ENCODE measurements at places on chromosomes 11 and 22.

DNA sequence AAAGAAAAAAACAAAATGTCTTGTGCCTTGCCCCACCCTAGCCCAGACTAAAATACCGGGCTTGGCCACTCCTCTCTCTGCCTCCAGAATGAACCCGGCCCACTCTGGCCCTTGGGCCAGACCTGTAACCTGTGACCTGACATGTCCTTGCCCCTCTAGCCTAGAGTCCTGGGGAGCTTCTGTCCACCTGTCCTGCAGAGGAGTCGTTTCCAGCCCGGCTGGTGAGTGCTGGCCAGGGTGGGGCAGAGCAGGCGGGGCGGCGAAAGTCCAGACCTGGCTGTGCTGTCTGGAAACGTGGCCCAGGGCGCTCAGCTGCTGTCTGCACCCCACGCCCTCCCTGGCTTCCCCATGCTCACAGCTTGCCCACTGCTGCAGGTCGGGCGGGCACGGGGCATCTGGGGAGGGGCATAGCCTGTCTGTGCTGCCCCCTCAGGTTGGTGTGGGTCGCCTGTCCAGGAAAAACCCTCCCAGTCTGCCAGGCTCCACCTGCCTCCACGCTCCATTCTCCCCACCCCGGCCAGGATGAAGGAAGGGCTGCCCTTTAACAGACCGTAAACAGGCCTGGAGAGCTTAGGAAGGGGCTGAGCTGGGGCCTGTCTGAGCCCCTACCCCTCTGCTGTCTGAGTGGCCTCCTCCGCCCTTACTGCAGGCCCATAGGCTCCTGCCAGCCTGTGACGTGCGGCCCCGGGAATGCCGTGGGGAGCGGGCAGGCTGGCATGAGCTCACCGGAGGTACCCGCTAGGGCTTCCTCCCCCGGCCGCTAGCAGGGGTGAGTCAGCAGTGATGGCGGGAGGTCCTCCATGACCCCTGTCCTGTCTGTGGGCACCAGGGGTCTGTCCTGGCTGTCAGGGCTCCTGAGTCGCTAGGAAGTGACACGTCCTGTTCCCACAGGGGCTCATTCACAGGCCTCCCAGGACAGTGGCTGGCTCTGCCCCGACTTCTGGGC, 1.9 kb downstream of the CD151 start:
- DNase-seq: no peak

- no peak for DNase-seq
Observed at GRCh38 chr11:14727215-14727614, 83.6 kb downstream of the PDE3B start.

- DNase-seq: no peak
Observed at GRCh38 chr22:50102946-50103345, 13.1 kb downstream of the MOV10L1 start.

DNA sequence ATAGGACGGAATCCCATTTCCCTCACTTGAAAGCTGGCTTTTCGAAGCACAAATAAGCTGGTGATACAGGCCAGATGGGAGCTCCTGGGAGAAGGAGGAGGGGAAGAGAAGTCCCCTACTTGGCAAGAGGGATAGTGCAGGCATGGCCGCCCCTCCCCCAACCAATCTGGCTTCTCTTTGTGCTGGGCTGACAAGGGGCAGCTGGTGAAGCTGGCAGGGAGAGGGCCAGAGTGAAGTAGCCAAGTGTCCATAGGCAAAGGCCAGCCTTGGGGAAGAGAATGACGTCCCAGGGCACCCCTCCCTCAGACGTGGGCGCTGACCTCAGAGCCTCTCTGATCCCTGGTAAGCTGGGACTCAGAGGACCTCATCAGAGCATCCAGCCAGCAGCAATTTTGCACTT, 78.7 kb upstream of the GRAMD1B start:
- DNase-seq: no peak

- no peak for DNase-seq
Observed at GRCh38 chr22:46000081-46001027, 23.4 kb upstream of the WNT7B start.

DNA sequence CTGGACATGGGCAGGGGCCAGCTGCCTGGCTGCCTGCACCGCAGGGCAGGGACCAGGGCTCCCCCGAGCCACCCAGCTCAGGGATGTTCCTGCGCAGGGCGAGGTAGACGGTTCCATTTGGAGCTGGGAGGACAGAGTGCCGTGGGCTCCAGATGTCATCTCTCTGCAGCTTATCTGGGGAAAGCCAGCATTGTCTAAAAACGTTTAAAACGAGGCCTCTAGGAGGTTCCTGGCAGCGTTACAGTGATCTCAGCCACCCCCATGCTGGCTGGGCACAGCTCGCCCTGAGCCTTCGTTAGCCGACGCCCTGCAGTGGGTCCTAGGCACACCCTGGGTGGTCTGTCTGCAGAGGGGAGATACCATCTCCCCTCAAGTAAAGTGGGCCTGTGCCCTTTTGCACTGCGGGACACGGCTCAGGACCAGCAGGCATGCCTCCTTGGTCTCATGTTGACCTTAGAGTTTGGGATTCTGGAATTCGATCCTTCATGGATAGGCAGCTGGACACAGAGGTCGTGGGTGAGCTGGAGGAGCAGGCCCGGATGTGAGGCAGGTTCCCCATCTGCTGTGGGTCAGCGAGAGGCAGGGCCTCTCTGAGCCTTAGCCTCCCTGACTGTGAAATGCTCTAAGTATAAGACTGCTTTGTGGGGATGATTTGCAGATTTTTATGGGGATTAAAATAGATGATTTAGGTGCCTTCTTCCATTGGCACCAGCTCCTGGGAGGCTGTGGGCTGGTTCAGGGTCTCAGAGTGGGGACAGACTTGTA, 14.1 kb downstream of the SYNGR1 start:
- DNase-seq: no peak

GRCh38 chr11:2462543-2462985, 17.8 kb downstream of the KCNQ1 start:
- no peak for DNase-seq

GRCh38 chr11:46472662-46472994, 81.1 kb upstream of the CHRM4 start:
- no peak for DNase-seq

GRCh38 chr11:70570693-70571395, 172.5 kb downstream of the CTTN start:
- no peak for DNase-seq

- no peak for DNase-seq
Observed at GRCh38 chr11:94735907-94736306, 32.2 kb upstream of the AMOTL1 start.

- no peak for DNase-seq
Observed at GRCh38 chr11:64665411-64665821, 57.6 kb downstream of the NRXN2 start.

- no peak for DNase-seq
Observed at GRCh38 chr11:110128161-110128560, 35.0 kb downstream of the ZC3H12C start.

- peak; percentile 45 for DNase-seq
Observed at GRCh38 chr11:2419638-2420501, 19.3 kb downstream of the TSSC4 start.

DNA sequence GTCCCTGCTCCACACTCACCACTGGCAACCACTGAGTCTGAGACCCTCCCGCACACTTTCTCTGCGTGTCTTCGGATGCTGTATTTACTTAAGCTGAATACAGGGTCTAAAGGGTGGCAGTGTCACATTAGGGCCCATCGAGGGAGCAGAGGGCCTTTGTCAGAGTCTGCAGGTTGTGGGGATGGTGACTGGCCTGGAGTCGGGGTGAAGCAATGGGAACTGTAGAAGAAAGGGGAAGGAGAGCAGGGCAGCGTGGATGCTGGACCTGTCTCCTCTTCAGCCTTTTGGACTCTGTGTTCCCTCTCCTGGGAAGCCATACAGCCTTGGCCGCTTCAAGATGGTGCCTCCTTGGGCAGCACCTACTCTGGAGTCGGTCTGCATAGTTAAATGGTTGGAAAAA, 61.1 kb downstream of the ZBTB16 start:
- no peak for DNase-seq

DNA sequence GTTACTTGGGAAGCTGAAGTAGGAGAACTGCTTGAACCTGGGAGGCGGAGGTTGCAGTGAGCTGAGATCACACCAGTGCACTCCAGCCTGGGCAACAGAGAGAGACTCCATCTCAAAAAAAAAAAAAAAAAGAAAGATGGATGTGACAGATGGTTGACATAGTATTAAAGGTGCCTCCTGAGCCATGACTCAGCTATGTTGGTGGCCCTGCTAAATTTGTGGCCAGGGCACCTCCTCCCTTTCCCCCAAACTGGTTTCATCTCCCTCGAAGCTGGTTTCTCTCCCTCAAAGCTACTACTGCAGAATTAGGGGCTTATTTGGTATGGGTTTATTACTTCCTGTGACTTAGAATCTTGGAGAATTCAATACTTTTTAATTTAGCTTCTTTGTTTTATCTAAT, 31.5 kb downstream of the SDHD start:
- no peak for DNase-seq

DNA sequence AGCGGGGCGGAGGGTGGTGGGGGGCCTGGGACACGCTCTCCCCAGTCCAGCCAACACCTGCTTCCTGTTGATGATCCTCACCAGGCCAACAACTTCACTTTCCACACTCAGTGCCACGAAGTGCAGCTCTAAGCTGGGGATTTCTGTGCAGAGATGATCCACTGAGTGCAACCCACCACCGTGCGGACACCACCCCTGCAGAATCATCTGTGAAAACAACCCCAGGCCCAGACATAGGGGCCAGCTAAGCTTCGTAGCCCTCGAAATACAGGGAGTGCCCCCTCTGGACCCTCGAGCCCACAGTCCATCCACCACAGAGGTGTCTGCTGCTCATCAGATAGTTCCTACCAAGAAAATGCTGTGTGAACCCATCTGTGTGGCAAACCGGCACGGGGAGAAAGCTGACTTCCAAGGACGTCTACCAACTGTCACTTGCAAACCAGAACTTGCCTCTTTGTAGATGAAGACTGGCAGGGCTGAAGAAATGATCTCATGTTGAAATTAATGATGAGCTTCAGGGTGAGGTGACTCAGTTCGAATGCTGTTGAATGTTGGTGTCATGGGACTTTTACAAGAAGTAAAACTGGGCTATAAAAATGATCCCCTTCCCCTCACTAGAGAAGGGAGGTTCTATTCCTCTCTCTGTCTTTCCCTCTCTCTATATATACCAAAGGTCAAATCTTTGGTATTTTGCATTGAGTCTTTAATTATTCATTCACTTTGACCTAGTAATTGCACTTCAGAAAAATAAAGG, 73.4 kb downstream of the MYEOV start:
- DNase-seq: no peak

GRCh38 chr11:73538381-73538872, 59.5 kb downstream of the FAM168A start:
- DNase-seq: no peak

GRCh38 chr11:46686886-46687795, 13.3 kb downstream of the ARHGAP1 start:
- DNase-seq: no peak

GRCh38 chr11:35012467-35013191, 96.2 kb downstream of the PDHX start:
- DNase-seq: no peak

DNA sequence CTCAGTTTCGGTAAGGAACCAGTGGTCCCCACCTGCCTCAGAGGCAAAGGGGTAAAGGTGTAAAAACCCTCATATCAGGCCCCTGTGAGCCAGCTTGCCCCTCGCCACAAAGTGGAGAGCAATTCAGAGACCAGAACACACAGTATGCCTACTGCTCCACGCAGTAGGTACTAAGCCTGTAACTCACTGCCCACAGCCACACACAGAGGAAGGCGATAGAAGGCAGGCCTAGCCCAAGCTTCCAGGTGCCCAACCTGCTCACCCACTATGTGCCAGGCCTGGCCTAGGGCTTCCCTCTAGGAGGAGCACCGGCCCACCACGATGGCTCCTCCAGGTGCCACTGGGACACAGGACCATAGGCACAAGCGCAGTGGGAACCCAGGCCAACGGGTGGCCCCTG, 63.1 kb upstream of the TCF20 start:
- DNase-seq: no peak

DNA sequence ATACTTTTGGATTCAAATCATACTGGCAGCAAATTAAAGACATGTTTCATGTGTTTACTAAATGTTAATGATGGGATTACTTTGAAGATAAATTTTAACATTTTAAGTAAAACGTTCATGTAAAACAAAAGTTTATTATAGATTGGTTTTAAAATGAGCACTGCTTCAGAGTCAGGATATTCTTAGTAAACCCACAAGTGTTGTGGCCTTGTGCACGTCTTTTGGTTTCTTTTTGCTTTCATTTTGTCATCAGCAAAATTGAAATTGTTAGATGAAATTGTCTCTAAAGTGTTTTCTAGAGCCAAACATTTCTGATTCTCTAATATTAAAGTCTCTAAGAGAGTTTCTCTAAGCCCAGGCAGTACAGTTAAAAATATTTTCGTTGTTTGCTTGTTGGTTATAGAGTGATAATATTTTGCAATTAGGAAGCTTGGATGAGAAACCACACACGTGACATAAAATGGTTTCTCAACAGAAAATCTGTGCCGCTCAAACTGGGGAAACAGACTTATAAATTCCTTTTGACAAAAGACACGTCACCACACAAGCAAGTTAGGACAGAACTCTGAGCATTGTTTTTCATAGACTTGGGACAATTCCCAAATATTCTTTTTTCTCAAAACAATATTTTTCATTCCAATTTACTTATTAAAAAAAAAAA, 164.4 kb downstream of the TEAD1 start:
- DNase-seq: no peak

DNA sequence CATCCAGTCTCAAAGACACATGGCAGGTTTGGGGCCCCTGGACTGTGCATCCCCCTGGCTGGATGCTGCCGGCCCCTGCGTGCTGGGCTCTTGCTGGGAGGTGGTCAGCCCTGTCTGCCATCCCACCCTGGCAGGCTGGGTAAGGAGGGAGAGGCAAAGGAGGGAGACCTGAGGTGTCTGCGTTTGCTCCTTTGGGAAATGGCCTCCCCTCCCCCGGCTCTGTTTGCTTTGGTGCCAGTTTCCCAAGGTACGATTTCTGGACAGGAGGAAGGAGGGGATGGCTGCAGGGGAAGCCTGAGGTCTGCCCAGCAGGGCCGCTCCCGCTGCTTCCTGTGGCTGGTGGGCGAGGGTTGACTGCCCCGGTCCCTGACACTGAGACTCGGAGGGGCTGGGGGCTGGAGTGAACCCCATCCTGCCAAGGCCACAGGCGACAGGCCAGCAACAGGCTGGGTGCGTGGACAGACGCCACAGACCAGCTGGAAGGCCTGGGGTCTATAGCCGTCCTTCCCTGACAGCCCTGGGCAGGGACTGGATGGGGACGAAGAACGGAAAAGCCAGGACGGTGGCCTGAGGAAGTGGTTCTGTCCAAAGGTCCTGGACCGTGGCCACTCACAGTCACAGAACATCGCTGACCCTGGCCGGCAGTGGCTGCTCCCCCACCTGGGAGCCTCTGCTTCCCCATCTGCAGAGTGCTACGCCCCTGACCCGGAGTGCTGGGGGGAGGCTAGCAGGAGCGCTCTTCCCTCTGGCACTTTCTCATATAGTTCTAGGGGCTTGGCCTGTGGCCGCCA, 38.0 kb downstream of the OSBPL5 start:
- DNase-seq: no peak

- no peak for DNase-seq
Observed at GRCh38 chr22:41175546-41175945, 29.6 kb upstream of the L3MBTL2 start.

GRCh38 chr22:44049486-44050231, 25.6 kb downstream of the PARVB start:
- DNase-seq: no peak

Measured in stimulated activated CD4-positive, alpha-beta T cell treated with anti-CD3 and anti-CD28 coated beads, Interleukin-15, amount 100 ng/mL, for 48 hours (primary cell).